ENCODE measurements at places on chromosomes 3 and 15. TPM values are rescaled to one million over a fixed set of nuclear protein-coding genes. Genes with fewer than 3 reads are reported as not detected.

GRCh38 chr3:119676020-119676419, 1.2 kb downstream of the COX17 start:
- DNase-seq = no peak

- DNase-seq = no peak
Observed at GRCh38 chr15:41484937-41485625, 8.6 kb upstream of the ITPKA start.

- DNase-seq = no peak
Observed at GRCh38 chr3:71695000-71695482, 30.2 kb downstream of the EIF4E3 start.

- DNase-seq = peak; percentile 57
Observed at GRCh38 chr3:23735062-23735461, 70.7 kb upstream of the UBE2E1 start.

Gene DGKG
- 0.27 TPM for total RNA-seq

Gene WDR72
- total RNA-seq = not detected
